Heart right ventricle (tissue), 16 donors: ENCODE measurements at places on chromosomes 2 and 18. TPM values are rescaled to one million over a fixed set of nuclear protein-coding genes. Genes with fewer than 3 reads are reported as not detected.

GRCh38 chr2:200968162-200968561, 4.7 kb upstream of the ORC2 start:
- DNase-seq: no peak

GRCh38 chr2:233152541-233152940, 92.4 kb downstream of the INPP5D start:
- peak; percentile 77 for DNase-seq

DNA sequence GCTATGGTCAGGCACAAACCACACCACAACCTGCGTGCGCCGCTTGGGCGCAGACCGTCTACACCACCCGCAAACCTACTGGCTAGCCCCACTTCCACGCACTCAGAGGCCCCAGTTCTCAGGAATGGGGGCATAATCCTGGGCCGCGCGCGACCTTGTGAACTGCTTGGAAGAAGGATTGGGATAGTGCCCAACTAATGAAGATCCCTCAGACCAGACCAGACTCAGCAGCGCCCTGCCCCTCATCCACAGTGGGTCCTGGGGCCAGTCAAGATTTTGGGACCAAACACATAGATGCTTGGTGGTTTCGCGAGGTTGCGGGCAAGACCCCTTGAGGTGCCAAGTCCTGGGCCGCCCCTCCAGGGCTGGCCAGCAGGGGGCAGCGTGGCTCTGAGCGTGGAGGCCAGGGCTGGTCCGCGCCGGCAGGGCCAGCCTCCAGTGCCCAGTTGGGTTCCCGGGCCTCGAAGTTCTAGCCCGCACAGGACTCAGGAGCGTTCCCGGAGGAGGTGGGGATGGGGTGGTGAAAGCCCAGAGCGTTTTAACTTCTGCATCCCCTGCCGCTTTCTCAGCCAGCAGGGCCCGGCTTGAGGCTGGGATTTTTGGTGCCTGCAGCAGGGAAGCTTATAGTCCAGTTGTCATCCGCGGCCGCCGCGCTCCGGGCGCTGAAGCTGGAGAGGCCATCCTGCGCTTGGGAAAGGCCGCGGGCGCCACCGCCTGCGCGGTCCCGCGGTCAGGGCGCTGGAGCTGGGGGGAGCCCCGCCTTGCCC, 8.3 kb downstream of the OSR1 start:
- peak; percentile 47 for DNase-seq

SERPINB4 gene
- not detected for total RNA-seq

DNA sequence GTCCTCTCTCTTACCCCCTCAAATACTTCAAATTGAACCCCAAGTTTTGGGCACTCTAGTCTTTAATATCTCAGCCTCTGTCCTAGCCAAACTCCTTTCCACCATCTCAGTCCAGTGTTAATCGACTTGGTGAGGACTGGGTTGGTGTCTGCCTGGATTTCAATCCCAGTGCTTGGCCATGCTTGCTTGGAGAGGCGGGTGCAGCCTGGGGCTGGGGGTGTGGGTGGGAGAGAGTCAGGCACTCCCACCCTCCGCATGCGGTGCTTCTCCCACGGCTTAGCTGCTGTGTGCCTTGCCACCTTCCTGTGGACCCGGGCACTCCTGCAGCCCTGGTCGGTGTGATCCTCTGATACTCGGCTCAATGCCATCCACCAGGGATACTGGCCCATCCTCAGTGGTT, 220.8 kb upstream of the HDAC4 start:
- no peak for DNase-seq

GRCh38 chr18:2143636-2144035, 427.7 kb downstream of the METTL4 start:
- DNase-seq: no peak

ABCG8 gene
- total RNA-seq: not detected

RMC1 gene
- 13.6 TPM for total RNA-seq

- DNase-seq: no peak
These were observed 43.1 kb upstream of the HDAC4 start for GRCh38 chr2:239443666-239444567.

GRCh38 chr2:43223521-43224001, 2.8 kb downstream of the ZFP36L2 start:
- DNase-seq: no peak
